WERI-Rb-1 (cell line): ENCODE measurements at places on chromosomes 7 and 10.

GRCh38 chr10:20272608-20273007 is 456.4 kb downstream of the PLXDC2 start:
- no peak for DNase-seq

GRCh38 chr7:128917122-128917521 is 6.6 kb upstream of the KCP start:
- DNase-seq, result no peak

DNA sequence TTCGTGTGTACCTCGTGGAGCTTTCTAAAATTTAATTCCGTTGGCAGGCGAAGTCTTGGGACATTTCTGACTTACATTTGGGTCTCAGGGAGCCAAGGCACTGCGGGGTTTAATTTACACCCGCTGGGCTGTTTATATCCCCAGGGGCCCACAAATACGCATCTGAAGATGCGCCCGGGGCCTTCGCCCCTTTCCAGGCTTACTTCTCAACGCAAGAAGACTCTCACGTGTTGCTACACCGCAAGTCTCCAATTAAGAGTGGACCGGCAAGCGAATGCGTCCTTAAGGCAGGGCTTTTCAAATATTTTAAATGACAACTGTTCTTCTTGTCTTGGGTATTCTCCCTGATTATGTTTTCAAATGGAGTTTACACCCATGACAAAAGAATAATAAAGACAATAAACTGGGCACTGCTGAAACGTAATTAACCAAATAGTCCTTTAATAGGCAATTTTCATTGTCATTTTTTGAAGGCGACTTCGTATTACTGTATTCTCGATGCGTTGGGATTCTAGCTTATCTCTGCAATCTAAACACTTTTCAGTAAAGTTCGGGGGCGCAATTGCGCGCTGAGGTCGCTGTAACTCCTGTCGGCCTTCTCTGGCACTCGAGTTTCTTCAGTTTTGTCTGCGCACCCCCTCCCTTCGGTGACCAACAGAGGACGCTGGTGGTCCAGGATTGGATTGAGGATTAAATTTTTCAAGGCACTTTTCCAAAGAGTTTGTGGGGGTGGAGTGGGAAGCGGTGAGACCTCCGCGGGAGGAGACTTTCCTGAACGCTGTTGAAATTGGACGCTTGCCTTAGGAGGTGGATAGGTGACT is 837 bp upstream of the IGFBP3 start:
- peak; percentile 74 for DNase-seq

DNA sequence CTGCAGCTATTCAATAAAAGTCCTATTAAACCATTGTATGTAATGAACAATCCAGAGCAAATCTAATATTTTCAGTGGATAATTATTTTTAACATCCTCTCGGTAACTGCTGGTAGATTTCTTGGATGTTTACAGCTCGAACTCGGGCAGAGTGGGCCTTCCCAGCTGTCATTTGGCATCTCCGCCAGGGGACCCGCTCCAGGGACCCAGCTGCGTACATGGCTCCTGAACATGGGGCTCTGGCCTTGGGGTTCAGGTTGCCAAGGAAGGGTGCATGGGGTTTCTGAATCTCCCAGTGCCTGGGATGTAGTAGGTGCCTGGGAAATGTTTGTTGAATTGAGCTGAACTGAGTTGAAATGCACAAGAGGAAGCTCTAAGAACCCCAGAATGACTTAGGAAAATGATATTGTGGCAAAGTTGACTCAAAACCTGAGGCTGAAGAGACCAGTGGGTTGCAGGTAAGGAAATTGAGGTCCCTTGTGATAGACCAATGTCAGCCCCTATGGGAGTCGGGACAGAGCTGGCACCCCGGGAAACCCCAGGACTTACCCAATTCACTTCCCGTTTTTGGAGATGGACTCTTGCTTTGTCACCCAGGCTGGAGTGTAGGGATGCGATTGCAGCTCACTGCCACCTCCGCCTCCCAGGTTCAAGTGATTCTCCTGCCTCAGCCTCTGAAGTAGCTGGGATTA is 228.4 kb downstream of the CUX1 start:
- no peak for DNase-seq

DNA sequence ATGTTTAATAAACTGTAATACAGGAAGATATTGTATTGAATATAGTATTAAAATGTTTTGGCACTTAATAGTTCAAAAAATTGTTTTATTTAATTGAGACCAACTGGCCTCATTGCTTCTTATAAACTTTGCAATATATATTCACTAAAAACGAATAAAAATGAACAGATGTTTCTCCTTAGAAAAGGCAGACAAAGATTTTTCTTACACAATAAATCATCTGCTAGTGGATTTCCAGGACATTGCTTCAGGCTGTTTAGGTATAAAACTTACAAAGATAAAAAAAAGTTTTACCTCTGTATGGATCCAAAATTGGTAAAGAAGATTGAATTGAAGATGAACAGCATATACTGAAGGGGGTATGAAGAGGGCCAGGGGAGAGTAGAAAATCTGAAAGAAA is 143.6 kb downstream of the AGMO start:
- DNase-seq, result no peak

- no peak for DNase-seq
Observed at GRCh38 chr7:69817121-69817520, 218.8 kb downstream of the AUTS2 start.

- no peak for DNase-seq
Observed at GRCh38 chr7:131011976-131012375, 278.0 kb upstream of the KLF14 start.

DNA sequence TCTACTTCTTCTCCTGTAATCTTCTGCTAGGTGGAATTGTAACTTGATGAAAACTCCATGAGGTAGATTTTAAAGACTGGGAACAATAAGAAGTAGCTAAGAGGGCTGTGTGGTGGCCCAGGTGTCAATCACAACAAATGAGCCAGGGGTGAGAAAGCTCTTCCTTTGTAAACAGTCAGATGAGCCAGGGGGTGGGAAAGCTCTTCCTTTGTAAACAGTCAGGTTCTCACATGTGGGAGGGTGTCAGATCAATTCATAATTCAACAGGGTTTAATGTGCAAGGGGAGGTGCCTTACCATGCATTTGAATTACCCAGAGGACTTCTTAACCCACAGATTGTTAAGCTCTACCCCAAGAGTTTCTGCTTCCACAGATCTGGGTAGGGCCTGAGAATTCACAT is 312.4 kb upstream of the AUTS2 start:
- no peak for DNase-seq

- DNase-seq, result no peak
Observed at GRCh38 chr10:21519397-21519933, 6.0 kb downstream of the SKIDA1 start.

DNA sequence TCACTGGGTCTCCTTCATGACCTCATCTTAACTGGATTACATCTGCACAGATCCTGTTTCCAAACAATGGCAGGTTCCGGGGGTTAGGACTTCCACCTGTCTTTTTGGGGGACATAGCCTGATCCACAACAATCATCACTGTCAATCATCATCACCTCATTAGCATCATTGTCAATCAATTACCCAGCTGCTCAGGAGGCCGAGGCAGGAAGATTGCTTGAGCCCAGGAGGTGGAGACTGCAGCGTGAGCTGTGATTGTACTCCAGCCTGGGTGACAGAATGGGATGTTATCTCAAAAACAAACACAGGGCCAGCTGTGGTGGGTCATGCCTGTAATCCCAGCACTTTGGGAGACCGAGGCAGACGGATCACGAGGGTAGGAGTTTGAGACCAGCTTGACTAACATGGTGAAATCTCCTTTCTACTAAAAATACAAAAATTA is 18.7 kb downstream of the AMZ1 start:
- no peak for DNase-seq

GRCh38 chr7:48575516-48575915 is 348.8 kb upstream of the CDC14C start:
- no peak for DNase-seq

DNA sequence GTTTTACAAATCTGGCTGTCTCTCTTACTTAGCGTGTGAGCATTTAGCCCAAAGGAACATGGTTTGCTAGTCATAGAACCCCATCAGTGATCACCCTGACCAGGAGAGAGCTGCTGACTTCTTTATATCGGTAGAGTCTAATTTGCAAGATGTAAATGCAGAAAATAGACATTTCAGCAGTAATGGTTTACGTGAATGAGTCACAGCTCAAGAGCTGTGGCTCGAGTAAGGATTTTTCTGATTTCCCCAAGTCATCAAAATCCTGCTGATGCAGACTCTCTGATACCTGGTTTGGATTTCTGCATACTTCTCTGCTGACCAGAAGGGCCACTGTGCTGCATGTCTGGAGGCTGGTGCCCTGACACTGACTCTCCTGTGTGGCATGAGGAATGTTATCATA is 25.7 kb downstream of the NUB1 start:
- no peak for DNase-seq

- no peak for DNase-seq
Observed at GRCh38 chr7:130758429-130759056, 24.5 kb upstream of the KLF14 start.

DNA sequence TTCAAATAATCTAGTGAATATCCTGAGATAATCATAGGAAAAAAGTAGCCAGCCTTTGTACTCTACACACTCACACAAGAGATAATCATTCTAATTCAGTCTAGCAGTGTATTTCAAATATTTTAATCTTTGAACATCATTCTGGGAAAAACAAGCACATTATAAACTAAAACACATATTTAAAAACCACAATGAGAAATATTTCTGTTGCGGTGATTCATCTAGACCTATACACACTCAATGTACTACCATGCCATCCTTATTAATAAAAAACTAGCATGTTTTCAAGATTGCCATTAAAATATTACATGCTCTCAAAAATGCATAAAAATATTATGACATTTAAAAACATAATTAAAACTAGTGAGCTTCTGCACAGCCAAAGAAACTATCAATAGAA is 11.8 kb downstream of the COG5 start:
- DNase-seq, result no peak

- DNase-seq, result no peak
Observed at GRCh38 chr10:64813391-64813790, 1292.2 kb downstream of the REEP3 start.

- no peak for DNase-seq
Observed at GRCh38 chr10:85594239-85594638, 772.4 kb downstream of the GRID1 start.

GRCh38 chr10:25232204-25232603 is 57.4 kb downstream of the GPR158 start:
- no peak for DNase-seq

- DNase-seq, result no peak
Observed at GRCh38 chr7:2331707-2332106, 17.5 kb upstream of the SNX8 start.

DNA sequence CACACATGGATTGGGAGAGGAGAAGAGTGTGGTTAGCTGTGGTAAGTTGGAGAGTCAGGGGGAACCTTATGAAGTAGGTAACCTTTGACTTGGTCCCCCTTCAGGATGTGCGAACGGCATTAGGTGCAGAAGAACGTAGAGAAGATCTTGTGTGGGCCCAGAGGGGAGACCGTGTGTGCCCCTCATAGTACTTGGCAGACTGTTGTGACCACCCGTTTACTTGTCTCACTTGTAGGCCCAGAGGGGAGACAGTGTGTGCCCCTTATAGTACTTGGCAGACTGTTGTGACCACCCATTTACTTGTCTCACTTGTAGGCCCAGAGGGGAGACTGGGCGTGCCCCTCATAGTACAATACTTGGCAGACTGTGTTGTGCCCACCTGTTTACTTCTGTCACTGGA is 2.6 kb downstream of the GTPBP4 start:
- DNase-seq, result no peak

DNA sequence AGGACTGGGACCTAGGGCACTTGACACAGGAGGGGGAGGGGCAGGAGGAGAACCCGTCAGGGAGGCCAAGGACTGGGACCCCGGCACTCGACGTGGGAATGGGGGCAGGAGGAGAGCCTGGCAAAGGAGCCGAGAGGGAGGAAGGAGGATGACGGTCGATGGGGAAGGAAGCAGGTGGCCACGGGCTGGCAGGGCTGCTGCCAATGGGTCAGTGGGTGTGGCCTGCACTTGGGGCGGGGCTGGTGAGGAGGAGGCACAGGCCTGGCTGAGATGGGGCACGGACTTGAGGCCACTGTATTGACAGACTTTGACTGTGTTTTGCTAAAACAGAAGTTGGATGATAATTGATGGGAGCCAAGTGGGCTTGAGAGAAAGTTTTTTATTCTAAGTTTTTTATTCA is 68.9 kb downstream of the RBM33 start:
- no peak for DNase-seq

GRCh38 chr10:15311569-15312280 is 59.4 kb downstream of the FAM171A1 start:
- no peak for DNase-seq

DNA sequence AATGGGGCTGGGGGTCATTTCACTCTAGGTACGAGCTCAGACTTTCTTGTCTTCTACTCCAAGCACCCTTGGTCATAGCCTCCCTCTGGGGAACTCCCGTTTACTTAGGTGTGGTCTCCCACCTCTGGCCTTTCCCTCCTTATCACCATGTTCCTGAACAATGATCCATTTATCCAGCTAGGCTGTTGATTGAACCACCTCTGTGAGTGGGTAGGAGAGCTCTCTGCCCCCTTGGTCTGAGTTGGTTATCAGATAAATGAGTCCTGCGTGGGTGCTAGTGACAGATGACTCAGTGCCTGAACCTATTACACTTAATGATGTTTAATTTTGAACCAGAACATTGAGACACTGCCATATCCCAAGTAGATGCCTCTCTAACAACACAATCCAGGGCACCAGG is 9.4 kb downstream of the BLNK start:
- DNase-seq, result no peak

DNA sequence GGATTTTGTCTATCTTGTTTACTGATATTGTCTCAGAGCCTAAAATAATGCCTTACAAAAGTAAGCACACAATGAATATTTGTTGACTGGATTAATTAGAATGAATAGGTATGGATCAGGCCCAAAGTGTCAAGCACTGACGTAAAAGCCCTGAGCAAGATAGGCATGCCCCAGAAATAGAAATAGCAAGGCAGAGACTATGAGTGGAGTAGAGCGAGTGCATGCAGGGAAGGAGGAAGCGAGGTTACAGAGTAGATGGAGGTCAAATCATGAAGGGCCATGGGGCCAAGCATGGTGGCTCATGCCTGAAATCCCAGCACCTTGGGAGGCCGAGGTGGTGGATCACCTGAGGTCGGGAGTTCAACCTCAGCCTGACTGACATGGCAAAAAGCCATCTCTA is 51.6 kb upstream of the SFTPD start:
- DNase-seq, result no peak

DNA sequence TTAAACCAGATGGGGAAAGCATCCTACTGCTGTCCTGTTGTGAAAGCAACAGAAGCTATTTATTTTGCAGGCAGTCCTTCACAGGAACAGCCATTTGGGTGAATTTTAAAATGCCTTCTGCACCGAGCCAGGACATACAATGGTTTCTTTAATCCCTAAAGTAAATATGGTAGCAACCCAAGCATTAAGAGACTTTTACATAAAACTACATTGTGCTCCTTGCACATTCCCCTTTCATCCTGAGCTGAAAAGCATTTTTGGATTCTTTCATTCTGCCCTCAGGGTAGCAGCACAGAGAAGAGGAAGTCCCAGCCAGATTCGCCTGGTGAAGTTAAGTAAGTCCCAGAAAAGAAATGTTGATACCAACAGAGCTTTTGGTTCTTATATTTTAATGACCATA is 84.0 kb upstream of the FAM3C start:
- no peak for DNase-seq
